ENCODE measurements at places on chromosomes 1 and 21.

DNA sequence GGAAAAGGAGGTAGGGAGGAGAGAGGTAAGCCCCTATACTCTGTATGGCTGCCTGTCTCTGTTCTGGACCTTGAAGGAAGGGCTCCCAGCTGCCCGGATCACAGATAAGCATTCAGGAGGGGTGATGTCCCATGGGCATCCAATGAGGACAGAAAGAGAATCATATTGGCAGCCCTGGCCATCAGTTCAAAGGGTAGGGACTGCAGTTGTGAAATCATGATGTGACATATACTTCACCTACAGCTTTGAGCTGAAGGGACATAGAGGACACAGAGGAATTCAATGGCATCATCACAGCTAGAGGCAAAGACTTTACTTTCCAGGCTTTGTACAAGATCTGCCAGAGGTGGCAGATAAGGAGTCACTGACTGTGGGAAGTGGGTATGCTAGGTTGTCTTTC is 21.6 kb downstream of the DDX20 start:
- no peak for DNase-seq

DNA sequence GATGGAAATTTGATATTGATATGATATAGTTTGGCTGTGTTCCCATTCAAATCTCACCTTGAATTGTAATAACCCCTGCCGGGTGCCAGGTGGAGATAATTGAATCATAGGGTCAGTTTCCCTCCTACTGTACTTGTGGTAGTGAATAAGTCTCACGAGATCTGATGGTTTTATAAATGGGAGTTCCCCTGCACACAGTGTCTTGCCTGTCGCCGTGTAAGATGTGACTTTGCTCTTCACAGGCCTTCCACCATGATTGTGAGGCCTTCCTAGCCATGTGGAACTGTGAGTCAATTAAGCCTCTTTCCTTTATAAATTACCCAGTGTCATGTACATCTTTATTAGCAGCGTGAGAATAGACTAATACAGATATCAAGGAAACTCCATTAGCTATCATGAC is 74.6 kb downstream of the MAP3K7CL start:
- no peak for DNase-seq

- no peak for DNase-seq
These were observed 2.1 kb upstream of the TDRD5 start for GRCh38 chr1:179589509-179589908.

GRCh38 chr21:46184625-46185555 is 631 bp upstream of the SPATC1L start:
- peak; percentile 68 for DNase-seq

GRCh38 chr1:35452106-35452774 is 105.0 kb downstream of the KIAA0319L start:
- DNase-seq = no peak

DNA sequence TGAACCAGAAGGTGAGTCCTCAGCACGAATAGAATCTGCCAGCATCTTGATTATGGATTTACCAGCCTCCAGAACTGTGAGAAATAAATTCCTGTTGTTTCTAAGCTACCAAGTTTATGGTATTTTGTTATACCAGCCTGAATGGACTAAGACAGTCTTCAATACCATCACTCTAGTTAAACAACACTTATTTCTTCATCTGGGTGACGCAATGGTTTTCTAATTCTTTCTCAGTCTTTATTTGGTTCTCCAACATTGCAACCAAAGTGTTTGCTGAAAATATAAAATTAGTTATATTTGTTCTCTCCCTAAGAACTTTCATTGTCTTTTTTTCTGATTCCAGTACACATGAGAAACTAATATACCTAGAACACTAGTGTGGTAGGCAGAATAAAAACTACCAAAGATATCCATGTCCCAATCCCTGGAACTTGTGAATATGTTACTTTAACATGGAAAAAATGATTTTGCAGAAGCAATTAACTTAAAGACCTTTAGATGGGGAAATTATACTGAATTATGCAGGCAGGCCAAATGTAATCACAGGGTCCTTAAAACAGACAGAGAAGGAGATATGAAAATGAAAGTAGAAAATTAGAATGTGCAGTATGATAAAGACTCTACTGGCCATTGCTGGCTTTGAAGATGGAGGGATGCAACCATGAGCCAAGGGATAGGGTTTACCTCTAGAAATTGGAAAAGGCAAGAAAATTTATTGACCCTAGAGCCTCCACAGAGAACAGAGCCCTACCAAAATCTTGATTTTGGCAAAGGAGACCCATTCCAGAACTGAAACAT is 1115.1 kb downstream of the PLA2G4A start:
- DNase-seq = no peak

GRCh38 chr1:158286487-158286886 is 3.2 kb upstream of the CD1C start:
- no peak for DNase-seq

DNA sequence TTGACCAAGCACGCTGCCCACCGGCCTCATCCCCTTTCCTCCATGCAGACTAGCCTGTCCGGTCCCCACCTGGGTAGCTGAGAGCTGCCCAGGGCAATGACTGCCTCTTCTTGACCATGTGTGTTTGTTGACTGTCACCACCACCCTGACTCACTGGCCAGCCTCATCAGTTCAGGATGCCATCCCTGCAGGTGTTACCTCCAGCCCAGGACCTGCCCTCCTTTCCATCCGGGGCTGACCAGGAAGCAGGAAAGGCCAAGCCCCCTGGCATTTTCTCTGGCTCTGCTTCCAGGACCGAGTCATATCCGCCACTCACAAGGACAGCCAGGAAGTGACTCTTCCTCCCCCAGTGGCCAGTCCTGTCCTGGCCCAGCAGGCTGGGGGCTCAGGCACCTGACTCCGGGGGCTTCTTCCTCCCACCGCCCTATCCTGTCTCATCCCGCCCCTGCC is 17.1 kb downstream of the EPHA2 start:
- no peak for DNase-seq

GRCh38 chr1:63537940-63538339 is 14.6 kb downstream of the EFCAB7 start:
- DNase-seq = no peak

- no peak for DNase-seq
These were observed 17.9 kb downstream of the PTTG1IP start for GRCh38 chr21:44855572-44855971.

GRCh38 chr1:43757343-43758053 is 50.2 kb downstream of the ST3GAL3 start:
- no peak for DNase-seq

- no peak for DNase-seq
These were observed 44.8 kb upstream of the ABCG1 start for GRCh38 chr21:42174173-42174572.

DNA sequence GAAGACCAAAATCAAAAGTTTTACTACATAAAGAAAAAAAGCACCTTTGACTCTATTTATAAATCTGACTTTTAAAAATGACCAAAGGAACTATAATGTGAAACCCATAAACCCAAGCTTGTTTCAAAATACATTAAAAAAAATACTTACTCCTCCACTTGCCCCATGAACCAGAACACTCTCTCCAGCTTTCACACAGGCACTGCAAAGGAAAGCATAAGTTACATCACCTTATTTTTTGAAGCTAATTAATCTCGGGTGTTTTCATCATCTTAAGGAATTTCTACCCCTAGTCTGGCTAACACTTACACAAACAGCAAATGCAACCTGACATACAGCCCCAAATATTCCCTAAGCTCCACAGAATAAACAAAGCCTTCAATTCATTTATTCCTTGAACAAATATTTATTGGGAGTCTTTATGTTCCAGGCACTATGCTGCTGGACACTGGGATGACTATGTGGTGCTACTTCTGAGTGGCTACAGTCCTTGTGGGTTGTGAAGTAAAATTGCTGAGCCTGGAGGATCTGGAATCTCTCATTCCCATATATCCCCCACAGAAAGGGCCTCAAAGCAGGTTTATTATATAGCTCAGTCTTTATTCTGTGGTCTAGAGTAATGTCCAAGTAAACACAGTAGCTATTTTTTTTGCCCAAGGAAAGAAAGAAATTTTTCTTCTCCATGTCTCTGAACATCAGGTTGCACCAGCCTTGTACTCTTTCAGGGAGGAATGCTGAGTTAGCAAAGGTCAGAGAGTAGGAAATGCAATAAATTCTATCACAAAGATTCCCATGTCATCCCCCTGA is 18.2 kb downstream of the CRYZ start:
- no peak for DNase-seq

DNA sequence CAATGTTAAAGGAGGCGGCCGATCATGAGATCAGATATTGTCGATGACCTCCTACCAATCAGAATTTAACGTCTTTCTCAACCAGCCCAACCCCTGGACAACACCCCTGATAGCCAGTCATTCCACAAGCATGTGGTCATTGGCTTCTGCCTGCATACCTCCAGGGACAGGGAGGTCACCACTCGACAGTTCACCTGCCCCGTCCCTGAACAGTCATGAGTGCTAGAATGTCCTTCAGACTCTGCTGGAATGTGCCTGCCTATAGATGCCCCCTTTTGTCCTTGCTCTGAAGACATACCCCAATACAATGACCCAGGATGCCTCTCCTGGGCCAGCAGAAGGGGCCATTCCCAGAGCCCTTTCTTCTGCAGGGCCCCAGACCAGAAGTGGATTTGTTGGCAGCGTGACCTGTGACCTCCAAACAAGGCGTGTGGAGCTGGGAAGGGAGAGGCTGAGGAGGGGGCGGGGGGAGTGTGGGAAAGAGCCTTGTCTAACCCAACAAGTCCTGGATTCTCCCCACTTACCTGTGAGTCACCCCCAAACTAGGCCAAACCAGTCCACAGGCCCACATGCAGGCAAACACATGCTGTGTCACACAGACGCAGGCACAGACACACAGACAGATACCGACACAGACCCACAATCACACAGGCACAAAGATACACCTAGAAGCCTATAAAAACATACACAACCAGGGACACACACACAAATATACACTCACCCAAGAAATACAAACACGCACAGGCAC is 2.2 kb downstream of the CRYBG2 start:
- no peak for DNase-seq

GRCh38 chr1:84715342-84716019 is 25.2 kb upstream of the SSX2IP start:
- no peak for DNase-seq

- no peak for DNase-seq
These were observed 13.2 kb upstream of the GBP5 start for GRCh38 chr1:89285745-89286380.

- DNase-seq = no peak
These were observed 93.8 kb upstream of the RUNX3 start for GRCh38 chr1:25023826-25024225.

DNA sequence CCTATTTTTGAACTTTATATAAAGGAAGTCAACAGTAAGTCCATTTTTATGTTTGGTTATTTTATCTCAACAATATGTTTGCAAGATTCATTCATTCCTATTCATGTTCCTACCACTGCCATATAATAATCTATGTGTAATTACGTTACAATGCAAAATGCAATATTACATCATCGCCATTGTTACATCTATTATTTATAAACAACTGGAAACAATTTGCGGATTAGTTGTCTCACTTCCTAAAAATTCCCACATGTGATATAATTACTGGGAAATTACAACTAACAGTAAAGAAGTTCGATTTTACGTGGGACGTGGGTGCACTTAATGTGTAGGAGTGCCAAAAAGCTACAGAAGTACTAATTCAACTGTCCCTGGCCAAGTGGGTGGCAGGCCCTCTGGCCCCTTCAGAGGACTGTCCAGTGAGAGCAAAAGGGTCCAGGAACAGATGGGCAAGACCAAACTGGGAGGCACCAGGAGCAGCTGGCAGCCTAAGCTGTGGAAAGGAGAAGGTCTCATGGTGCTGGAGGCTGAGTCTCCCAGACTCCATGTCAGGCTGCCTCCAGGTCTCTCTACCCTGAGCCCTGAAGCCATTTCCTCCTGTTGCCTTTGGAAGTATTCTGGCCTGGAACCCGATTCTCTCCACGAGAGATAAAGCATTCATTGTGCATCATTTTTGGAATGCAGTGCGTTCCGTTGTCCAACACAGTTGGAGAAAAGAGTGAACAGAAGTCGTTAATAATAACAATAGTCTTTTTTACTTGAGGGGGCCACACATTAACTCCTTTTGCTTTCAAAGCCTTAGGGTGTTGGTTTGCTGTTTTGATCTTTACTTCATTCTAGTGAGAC is 42.9 kb downstream of the TNNT2 start:
- DNase-seq = no peak

DNA sequence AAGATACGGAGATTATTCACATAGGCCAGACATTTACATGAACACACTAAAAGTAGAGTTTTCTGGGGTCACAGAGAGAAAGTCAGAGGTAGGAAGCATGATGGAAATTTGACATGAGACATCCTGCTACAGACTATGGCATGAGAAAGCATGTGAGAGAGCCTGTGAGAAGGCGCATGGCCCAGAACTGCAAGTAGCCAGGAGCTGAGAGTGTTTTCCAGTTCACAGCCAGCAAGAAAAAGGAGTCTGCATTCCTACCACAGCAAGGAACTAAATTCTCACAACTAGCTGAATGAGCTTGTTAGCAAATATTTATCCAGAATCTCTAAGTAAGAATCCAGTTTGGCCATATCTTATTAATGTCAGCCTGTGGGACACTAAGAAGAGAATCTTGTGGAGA is 673.3 kb downstream of the BRINP3 start:
- no peak for DNase-seq

DNA sequence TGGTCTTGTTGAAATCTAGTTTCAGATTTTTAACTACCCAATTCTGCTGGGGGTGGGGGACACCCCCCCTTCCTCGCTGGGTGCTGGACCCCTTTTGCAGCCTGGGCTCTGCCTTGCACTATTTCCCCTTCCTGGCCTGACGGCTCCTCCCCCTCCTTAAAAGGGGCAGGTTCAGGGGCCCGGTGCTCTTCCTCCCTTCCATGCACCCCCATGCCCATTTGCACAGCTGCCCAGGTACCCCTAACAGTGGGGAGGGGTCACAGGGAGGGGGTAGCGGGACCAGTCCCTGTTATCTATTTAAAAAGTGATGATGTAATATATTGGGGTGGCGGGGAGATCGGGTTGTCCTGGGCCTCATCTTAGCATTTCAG is 15.3 kb downstream of the ZBTB7B start:
- no peak for DNase-seq

DNA sequence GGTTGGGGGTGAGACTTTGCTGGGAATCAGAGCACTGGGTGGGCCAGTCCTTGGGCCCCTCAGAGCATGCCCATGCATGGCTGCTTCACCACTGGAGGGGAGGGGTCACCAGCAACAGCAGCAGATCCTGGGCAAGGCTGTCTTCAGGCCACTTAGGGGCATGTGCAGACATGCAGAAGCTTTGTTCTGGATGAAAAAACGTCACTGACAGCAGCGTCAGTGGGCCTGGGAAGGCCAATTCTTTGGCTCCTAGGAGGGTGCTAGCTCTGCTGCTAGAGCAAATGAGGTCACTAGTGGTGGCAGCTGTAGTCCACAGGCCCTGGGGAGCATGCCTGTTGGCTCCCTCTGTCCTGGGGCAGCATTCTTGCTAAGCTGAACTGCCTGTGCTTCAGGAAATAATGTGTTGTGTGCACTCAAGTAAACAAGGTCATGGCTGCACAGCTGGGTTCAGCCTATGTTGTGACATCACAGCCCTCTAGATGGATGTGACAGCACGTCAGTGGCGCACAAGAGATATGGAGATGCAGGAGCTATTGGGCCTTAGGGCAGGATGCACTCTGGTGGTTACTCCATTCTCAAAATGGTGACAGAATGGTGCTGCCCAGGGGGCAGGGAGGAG is 27.0 kb downstream of the ZC3H11B start:
- no peak for DNase-seq

Measured in activated T-cell treated with anti-CD3 and anti-CD28 coated beads for 48 hours (primary cell).